IMR-90 (cell line): ENCODE measurements at places on chromosomes 2 and 18. TPM values are rescaled to one million over a fixed set of nuclear protein-coding genes. Genes with fewer than 3 reads are reported as not detected.
A peak's percentile ranks its signal among the peaks of the same experiment; 100 is the strongest.

Gene SMIM21
- polyA plus RNA-seq, result not detected in 2 replicates

Gene IL1RN
- not detected in 2 replicates for polyA plus RNA-seq

Gene LDLRAD4
- not detected in 2 replicates for polyA plus RNA-seq

Gene ABCB11
- not detected in 2 replicates for polyA plus RNA-seq

GRCh38 chr2:196066291-196067087 is 2.1 kb downstream of the DNAH7 start:
- DNase-seq, result peak; percentile 35

GRCh38 chr2:151029406-151030157 is 232.1 kb downstream of the RBM43 start:
- peak; percentile 91 for DNase-seq

DNA sequence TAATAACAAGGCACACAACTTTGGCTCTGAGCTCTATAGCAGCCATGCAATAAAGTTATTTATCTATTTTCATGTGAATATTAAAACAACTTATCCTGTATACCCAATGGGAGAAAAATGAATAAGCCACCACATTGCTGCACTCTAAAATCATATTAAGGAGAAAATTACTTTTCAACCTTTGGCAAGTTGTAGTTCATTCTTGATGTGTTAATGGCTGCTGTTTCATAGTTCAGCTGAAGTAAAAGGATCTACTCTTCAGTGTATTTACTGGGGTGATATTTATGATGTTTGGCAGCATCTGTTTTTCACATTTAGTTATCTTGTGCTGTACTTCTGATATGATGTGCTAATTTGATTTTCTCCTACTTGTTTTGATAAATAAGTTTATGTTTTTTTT is 71.8 kb downstream of the TMEFF2 start:
- DNase-seq, result no peak

GRCh38 chr18:66894851-66895250 is 291.0 kb upstream of the CDH19 start:
- no peak for DNase-seq

DNA sequence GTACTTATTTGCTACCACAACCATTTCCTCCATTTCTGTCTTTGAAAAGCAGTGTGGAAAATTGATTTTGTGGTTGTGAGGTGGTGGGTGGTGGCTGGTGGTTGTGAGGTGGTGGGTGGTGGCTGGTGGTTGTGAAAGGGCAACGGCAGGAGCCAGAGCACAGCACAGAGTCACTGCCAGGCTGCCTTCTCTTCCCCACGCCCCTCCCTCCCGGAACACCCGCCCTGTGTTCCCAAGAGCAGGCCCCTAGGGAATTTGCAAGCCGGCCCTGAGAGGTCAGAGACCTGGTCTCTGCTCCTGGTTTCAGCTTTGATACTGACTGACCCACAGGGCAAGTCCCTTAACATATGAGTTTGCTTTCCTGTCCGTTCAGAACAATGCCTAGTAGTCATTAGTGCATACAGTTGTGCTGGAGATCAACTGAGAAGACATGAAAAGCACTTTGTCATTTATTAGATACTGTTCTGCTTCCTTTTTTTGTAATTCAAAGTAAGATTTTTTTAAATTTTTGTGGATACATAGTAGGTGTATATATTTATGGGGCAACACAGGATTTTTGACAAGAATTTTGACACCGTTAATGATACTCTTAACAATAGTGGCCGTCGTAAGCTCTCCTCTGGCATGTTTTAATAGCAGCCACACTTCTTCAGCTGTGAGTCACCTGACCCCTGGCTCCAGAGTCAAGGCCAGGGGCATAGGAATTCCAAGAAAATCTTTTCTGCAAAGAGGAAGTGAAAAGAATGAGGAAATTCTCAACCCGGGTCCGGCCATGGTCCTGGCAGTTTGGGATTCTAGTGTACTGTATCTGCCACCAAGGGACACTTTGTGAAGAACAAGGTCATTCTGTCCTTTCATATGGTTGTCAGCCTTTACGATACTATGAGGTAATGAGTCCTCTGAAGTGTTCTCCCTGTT is 53.2 kb downstream of the ITGA6 start:
- peak; percentile 20 for DNase-seq

- DNase-seq, result peak; percentile 31
These were observed 16.9 kb upstream of the CYBRD1 start for GRCh38 chr2:171505374-171505773.

DNA sequence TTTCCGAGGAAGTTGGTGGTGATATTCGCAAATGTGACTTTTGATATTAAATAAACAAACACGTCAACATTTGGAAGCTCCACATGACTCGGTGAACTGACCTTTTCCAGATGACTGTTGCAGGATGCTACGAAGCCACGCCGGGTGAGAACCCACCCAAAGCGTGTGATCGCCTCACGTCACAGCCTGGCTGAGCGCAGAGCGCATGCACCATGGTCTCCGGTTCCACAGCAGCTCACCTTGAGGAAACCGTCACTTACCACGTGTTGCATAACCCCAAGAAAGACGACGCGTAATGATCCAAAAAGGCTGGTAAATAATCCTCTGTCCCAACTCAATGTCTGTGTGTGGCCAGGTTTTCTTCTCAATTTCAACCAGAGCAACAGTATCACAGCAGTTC is 64.5 kb upstream of the CTDP1 start:
- no peak for DNase-seq

DNA sequence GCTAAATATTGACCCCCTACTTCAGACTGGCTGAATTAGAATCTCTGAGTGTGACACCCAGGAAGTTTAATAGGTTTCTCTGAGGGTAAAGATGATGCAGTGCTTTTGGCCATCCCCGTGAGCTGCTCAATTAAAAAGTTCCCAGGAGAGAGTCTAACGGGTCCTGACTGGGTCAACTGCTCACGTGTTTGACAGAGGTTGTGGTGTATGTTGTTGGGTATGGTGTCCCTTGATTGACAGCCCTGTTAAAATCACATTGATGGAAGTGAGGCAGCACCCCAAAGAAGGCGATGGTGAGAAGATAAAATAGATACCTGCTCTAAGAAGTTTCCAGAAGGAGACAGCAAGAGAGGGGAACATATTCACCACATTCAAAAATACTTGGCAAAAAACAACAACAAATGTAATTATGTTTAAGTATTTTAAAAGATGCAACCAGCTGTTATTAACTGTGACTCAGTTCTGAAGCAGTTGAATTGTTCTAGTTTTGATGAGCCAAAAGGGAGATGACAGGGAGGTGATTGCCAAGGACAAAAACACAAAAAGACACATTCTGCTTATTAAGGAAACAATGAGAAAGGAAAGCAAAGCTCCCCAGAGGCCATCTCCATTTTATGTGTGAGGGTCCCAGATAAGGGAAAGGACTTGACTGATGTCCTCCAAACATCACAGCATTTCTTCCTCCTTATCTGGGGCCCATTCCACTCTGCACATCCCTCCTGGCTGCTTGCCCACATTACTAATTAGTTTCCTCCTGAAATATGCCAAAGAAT is 11.5 kb upstream of the GMCL1 start:
- no peak for DNase-seq

DNA sequence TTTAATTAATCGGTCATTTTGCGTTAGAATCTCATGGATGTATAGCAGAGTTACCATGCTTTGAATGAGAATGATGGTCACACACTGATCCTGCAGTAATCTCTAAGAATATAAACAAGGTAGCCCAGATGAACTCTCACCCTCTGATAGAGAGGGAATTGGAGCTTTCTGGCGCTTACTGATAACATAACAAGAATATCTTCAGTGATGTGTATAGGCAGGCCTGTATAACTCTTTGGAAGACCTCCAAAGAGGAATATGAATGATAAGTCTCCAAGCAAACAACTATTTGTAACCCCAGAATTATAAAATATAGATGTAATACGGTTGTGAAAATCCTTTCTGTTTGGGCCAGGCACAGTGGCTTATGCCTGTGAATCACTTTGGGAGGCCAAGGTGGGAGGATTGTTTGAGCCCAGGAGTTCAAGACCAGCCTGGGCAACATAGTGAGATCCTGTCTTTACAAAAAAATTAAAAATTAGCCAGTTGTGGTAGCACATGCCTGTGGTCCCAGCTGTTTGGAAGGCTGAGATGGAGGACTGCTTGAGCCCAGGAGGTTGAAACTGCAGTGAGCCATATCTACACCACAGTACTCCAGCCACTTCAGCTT is 52.5 kb upstream of the LTBP1 start:
- DNase-seq, result no peak

DNA sequence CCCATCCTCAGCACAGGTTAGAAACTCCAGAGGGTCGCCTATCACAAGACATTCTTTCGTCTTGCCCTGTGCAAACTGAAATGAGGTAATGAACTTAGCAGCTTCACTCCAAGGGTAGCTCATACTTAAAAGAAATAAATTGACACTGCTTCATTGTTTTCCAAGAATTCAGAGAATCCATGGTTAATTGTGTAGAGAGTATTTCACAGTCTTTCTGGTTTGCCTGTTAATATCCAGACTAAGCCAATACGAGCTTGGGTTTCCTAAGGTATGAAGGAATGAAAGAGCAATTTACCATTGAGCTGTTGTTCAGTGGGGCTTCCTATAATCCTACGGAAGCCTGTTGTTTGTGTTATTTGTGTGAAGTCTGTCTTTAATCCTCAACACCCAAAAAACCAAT is 58.7 kb downstream of the FAM124B start:
- DNase-seq, result no peak

DNA sequence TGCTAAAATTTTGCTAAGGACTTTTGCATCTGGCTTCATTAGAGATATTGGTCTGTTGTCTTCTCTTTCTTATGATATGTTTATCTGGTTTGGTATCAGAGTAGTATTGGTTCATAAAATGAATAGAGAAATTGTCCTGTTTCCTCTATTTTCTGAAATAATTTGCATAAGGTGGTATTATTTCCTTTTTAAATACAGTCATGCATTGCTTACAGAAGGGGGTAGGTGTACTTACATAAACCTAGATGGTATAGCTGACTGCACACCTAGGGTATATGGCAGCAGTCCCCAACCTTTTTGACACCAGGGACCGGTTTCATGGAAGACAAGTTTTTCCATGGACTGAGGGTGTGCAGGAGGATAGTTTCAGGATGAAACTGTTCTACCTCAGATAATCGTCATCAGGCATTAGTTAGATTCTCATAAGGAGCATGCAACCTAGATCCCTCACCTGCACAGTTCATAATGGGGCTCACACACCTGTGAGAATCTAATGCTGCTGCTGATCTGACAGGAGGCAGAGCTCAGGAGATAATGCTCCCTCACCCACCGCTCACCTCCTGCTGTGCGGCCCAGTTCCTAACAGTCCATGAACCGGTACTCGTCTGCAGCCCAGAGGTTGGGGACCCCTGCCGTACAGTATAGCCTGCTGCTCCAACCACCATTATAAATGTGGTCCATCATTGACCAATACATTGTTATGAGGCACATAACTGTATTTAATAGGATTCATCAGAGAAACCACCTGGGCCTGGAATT is 189.2 kb downstream of the FAM210A start:
- no peak for DNase-seq

DNA sequence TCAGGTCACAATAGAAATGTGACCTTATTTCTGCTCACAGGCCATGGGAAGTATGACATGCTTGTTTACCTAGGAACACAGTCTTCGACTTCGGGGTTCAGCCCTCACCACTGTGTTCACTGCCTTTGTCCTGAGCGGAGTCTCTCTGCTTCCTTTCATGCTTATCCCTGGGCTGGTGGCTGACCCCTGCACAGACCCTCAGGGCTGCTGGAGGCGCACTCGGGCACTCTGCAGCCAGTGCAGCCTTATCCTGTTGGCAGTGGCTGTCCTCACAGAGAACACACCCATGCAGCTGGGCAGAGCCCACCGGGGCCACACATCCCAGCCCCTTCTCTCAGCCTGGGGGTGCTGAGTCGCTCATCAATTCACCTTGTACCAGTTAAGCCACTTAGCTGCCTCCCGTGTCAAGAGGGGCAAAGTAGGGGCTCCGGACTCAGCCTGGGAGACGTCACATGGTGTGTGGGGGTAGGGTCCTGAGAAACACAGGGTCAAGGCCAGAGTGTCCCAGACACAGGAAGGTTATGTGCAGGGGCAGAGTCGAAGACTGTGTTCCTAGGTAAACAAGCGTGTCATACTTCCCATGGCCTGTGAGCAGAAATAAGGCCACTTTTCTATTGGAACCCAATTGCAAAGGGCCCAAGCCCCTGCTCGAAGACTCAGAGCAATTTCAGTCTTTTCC is 107.5 kb downstream of the FAM210A start:
- DNase-seq, result no peak

DNA sequence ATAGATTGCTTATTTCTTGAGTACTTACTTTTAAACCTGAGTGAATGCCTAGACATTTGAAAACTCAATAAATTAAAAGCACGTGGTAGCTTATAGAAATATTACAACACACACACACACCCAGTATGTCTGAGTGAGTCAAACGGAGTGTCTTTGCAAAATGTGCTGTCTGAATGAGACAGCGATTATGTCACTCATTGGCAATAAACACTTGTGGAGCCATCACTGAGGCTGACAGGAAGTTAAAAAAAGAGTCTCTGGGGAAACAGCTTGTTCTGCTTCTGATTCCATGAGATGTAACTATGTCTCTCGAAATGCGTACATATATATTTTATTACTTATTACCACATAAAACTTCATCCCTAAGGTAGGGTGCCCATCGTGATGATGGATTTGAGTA is 22.3 kb upstream of the VPS4B start:
- DNase-seq, result peak; percentile 72

GRCh38 chr2:207567671-207568070 is 37.9 kb downstream of the CREB1 start:
- DNase-seq, result no peak

DNA sequence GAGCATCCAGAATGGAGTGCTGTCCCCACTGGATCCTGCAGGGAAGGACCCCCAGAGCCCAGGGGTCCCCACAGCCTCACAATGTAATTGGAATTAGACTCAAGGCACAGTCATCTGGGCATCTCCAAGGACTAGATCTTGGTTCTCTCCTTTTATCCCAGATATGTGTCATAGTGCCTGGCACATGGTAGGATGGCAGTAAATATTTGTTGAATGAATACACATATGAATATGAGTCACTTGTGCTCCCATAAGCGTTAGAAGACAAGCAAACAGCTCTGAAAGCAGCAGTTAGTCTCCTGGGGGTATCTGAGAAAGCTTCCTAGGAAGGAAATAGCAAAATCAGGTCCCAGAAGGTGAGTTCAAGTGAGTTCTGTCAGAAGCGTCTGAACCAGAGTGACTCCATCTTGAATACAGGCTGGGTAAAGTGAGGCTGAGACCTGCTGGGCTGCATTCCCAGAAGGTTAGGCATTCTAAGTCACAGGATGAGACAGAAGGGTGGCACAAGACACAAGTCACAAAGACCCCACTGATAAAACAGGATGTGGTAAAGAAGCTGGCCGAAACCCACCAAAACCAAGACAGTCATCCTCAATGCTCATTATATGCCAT is 234.1 kb upstream of the ID2 start:
- peak; percentile 63 for DNase-seq

DNA sequence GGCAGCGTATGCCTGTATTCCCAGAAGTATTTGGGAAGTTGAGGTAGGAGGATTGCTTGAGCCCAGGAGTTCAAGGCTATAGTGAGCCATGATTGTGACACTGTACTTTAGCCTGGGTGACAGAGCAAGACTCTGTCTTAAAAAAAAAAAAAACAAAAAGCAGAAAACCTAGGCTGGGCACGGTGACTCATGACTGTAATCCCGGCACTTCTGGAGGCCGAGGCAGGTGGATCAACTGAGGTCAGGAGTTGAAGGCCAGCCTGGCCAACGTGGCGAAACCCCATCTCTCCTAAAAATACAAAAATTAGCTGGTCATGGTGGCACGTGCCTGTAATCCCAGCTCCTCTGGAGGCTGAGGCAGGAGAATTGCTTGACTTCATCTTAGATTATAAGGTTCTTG is 46.4 kb downstream of the MTA3 start:
- DNase-seq, result no peak
